Activated CD8-positive, alpha-beta memory T cell treated with anti-CD3 and anti-CD28 coated beads, Interleukin-2, amount 10 ng/mL, durations not matched to agents 7 days and 5 days (primary cell): ENCODE measurements at places on chromosomes 5 and 9.

DNA sequence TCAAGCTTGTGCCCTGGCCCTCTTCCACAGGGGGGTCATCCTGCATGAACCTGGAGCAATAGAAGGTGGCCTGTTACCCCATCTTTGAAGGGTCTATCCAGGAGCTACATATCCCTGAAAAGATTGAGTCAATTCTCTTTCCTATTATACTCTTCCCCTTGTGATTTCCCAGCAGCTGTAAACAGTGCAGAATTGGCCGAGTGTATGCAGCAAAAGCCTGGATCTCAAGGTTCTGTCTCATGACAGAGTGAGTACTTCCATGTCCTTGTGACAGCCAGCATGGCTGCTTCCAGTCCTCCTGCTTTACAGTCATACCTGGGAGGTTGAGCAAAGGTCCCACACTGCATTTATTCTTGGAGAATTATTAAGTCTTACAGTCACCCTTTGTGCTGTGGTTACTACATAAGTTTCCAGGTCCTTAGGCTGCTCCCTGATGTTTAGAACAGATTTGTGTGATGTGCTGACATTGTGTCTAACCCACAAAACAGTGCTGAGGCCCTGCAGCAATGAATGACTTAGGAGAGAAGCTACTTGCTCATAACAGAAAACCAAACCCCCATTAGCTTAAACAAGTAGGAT, 67.5 kb downstream of the NREP start:
- H3K27ac ChIP-seq = no peak overlapping the region
- no peak overlapping the region for H3K4me3 ChIP-seq
- DNase-seq = no peak

GRCh38 chr9:111715471-111715870, 54.1 kb downstream of the GNG10 start:
- H3K4me1 ChIP-seq = no peaks in the 10 kb centered on the region
- H3K4me3 ChIP-seq = no peak overlapping the region
- H3K36me3 ChIP-seq = no peaks in the 10 kb centered on the region
- H3K27ac ChIP-seq = no peak overlapping the region

GRCh38 chr5:169549453-169550100, 34.0 kb upstream of the SPDL1 start:
- peaks cover 73% of the 10 kb centered on the region for H3K27me3 ChIP-seq
- no peak overlapping the region for H3K4me3 ChIP-seq
- H3K4me1 ChIP-seq = no peaks in the 10 kb centered on the region
- H3K27ac ChIP-seq = no peak overlapping the region
- H3K36me3 ChIP-seq = no peaks in the 10 kb centered on the region

- no peak for DNase-seq
- no peaks in the 10 kb centered on the region for H3K36me3 ChIP-seq
- no peaks in the 10 kb centered on the region for H3K27me3 ChIP-seq
- no peaks in the 10 kb centered on the region for H3K4me1 ChIP-seq
- H3K4me3 ChIP-seq = no peak overlapping the region
These were observed 83.7 kb downstream of the PCSK5 start for GRCh38 chr9:75974016-75974766.

- H3K4me1 ChIP-seq = peaks cover 14% of the 10 kb centered on the region
- peaks cover 23% of the 10 kb centered on the region for H3K36me3 ChIP-seq
- H3K4me3 ChIP-seq = peak overlapping the region; percentile 94
- no peaks in the 10 kb centered on the region for H3K27me3 ChIP-seq
- peak; percentile 48 for DNase-seq
These were observed 1.2 kb upstream of the GPBP1 start for GRCh38 chr5:57172466-57173318.

GRCh38 chr5:32029261-32029660, 144.9 kb downstream of the GOLPH3 start:
- H3K27ac ChIP-seq = no peak overlapping the region
- DNase-seq = no peak
- H3K4me3 ChIP-seq = no peak overlapping the region
- H3K36me3 ChIP-seq = no peaks in the 10 kb centered on the region
- peaks cover 16% of the 10 kb centered on the region for H3K4me1 ChIP-seq

GRCh38 chr9:134892820-134893420, 12.3 kb downstream of the FCN2 start:
- DNase-seq = peak; percentile 25
- H3K4me1 ChIP-seq = no peaks in the 10 kb centered on the region
- H3K27ac ChIP-seq = no peak overlapping the region
- H3K36me3 ChIP-seq = no peaks in the 10 kb centered on the region

GRCh38 chr5:121251954-121252353, 599.7 kb upstream of the FTMT start:
- H3K4me3 ChIP-seq = no peak overlapping the region
- no peaks in the 10 kb centered on the region for H3K27me3 ChIP-seq
- H3K4me1 ChIP-seq = no peaks in the 10 kb centered on the region
- DNase-seq = no peak

DNA sequence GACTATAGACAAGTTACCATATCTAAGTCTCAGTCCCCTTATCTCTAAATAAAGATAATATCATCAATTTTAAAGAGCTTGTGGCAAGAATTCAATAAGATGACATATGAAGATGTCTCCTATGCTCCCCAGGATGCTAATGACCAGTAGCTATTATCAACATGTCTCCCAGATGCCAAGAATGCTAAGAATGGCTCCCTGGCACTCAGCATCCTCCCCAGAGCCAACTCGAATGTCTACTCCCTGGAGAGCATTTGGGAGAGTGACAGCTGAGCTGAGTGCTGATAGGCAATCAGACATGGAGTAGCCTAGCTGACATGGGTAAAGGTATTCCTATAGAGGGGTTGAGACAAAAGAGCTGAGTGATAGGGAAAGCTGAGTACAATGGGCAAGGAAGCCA, 15.9 kb downstream of the P4HA2 start:
- H3K4me1 ChIP-seq = peaks cover 4% of the 10 kb centered on the region
- H3K36me3 ChIP-seq = no peaks in the 10 kb centered on the region
- no peaks in the 10 kb centered on the region for H3K27me3 ChIP-seq
- no peak for DNase-seq
- no peak overlapping the region for H3K27ac ChIP-seq
